Osteocyte (in vitro differentiated cells): ENCODE measurements at places on chromosomes 6 and 20. TPM values are rescaled to one million over a fixed set of nuclear protein-coding genes. Genes with fewer than 3 reads are reported as not detected.

- H3K4me1 ChIP-seq, result no peaks in the 10 kb centered on the region
- DNase-seq, result no peak
- H3K27me3 ChIP-seq, result peaks cover 8% of the 10 kb centered on the region
- H3K27ac ChIP-seq, result no peak overlapping the region
Observed at GRCh38 chr6:88360203-88360797, 194.2 kb upstream of the CNR1 start.

GRCh38 chr6:111941686-111942330 lies 68.6 kb upstream of the FYN start:
- no peak overlapping the region for H3K4me3 ChIP-seq
- H3K27me3 ChIP-seq, result no peaks in the 10 kb centered on the region
- peaks cover 2% of the 10 kb centered on the region for H3K36me3 ChIP-seq
- H3K27ac ChIP-seq, result no peak overlapping the region
- peaks cover 21% of the 10 kb centered on the region for H3K4me1 ChIP-seq

DNA sequence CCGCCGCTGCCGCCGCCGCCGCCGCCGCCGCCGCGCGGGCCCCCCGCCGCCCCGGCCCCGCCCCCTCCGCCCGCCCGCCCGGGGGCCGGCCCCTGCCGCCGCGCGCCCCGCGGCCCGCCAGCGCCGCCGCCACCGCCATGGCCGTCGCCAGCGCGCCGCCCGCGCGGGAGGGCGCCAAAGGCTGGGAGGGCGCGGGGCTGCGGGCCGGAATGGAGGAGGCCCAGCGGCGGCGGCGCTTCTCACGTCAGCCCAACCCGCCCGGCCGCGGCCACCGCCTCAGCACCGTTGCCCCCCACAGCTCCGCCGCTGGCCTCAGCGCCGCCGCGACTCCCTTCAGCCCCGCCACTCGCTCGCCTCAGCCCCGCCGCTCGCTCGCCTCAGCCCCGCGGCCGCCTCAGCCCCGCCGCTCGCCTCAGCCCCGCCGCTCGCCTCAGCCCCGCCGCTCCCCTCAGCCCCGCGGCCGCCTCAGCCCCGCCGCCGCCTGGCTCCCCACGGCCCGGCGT lies 258 bp downstream of the PHF10 start:
- no peak for DNase-seq
- H3K36me3 ChIP-seq, result no peaks in the 10 kb centered on the region
- H3K4me3 ChIP-seq, result peak overlapping the region; percentile 60
- H3K27me3 ChIP-seq, result no peaks in the 10 kb centered on the region
- H3K27ac ChIP-seq, result no peak overlapping the region

- H3K4me1 ChIP-seq, result peaks cover 12% of the 10 kb centered on the region
- H3K27me3 ChIP-seq, result no peaks in the 10 kb centered on the region
- H3K36me3 ChIP-seq, result peaks cover 49% of the 10 kb centered on the region
- no peak for DNase-seq
Observed at GRCh38 chr6:30703821-30704220, 13.0 kb upstream of the NRM start.

TOX2 gene
- not detected in 2 replicates for total RNA-seq

OPRM1 gene
- not detected in 2 replicates for total RNA-seq
